ENCODE measurements at places on chromosomes 7 and 10. TPM values are rescaled to one million over a fixed set of nuclear protein-coding genes. Genes with fewer than 3 reads are reported as not detected.

Gene PNLIP
- total RNA-seq = 11.4 TPM

GRCh38 chr7:72325561-72325960, 86.6 kb downstream of the CALN1 start:
- no peak for DNase-seq

Gene CDK1
- 3.5 TPM for total RNA-seq

GRCh38 chr7:49294611-49295010, 370.3 kb downstream of the CDC14C start:
- DNase-seq = no peak

GRCh38 chr10:79416578-79417255, 28.7 kb downstream of the ZCCHC24 start:
- DNase-seq = no peak

GRCh38 chr7:26860361-26860760, 4.0 kb downstream of the SKAP2 start:
- DNase-seq = no peak

DNA sequence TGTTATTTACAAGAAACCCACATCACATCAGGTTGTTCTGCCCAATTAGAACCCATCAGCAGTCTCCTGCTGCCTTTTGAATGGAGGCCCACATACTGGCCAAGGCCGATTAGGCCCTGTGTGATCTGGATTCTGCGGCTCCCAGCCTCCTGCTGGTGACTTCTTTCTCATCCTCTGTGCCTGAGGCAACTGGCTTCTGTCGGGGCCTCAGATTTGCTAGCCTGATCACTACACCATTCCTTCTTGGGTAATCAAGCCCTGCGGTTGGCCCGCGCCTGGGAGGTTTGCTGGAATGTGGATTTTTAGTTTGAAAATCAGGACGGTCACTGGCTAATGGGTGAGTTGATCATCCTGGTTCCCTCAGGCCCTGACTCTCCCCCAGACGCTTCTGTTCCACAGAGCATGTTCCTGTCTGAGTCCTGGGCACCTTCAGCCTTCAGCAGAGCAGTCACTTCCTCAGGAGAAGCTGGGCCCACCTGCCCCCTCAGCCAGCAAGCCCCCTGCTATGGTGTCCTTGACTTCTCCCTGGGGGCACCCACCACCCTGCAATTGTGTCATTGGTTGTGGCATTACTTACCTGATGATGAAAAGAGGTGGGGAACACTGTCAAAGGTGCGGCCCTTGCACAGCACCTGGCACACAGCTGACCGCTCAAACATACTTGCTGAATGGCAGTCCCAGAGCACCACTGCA, 207.6 kb downstream of the PHTF2 start:
- no peak for DNase-seq

- no peak for DNase-seq
Observed at GRCh38 chr7:25926451-25926850, 225.5 kb upstream of the NFE2L3 start.

GRCh38 chr7:45563941-45564461, 10.2 kb upstream of the ADCY1 start:
- DNase-seq = no peak

DNA sequence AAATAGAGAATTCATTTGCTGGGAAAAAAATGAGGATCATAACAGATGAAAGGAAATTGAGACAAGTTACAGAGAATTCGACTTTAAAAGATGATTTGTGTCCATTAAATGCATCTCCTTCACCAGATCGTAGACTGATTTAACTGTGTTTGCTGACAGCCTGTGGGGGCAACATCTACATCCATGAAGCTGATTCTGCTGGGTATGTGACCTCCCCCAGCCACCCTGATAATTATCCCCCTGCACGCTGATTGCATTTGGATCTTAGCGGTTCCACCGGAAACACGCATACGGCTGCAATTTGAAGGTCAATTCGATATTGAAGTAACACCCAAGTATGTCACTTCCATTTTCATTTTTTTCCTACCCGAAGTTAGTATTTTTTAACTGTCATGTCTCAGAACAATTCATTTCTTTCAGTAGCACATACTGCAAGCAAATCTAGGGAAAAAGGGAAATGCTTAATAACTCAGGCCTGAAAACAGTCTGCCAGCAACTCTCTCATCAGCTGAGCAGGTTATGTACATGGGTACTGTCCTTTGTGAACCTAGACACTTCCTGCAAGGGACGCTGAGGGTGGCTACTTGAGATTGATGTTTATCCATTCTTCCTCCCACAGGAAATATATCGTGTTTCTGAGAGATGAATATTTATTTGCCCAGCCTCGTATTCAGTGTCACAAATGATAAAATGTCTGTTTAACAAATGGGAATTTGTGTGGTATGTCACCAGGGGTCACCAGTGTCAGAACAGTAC, 134.9 kb downstream of the ZNF22 start:
- no peak for DNase-seq

DNA sequence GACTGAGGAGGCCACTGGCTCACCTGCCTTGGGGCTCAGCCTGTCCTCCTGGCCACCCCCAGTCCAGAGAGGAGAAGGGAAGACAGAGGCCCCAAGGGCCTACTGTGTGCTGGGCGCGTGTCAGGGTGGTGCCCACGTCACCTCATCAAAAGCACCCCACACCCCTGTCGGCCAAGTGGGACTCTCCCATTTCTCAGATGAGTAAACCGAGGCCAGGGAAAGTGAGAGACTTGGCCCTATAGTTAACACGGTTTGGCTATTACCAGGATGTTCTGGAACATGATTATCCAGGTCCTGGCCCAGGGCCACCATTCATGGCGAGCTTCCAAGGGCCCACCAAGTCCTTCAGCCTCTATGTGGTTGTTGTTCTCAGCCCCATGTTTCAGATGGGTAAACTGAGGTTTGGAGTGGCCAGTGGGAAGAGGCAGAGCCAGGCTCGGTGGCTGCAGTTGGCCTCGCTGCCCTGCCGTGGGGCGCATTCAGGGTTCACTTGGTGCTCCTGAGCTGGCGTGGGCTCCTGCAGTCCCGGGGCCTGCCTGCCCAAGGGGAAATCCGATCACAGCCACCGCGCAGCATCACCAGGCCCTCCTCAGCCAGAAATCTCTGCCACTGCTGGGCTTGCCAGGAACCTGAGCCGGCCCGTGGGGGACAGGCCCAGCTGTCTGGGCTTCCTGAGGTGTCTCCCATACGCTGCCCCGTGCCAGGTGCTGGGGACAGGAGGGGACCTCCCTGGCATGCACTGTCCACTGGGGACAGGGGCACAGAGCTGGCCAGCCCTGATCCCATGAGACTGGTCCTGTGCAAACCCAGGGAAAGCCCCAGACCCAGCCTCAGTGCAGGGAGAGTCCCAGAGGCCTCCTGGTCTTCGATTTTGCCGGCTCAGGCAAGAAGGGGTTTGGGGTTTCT, 117.7 kb upstream of the TNRC18 start:
- DNase-seq = no peak

Gene AOAH
- total RNA-seq = 7.7 TPM

GRCh38 chr7:155017834-155018233, 14.9 kb upstream of the PAXIP1 start:
- DNase-seq = no peak

GRCh38 chr7:223861-224260, 31.5 kb downstream of the FAM20C start:
- no peak for DNase-seq

Gene GRB10
- 50.2 TPM for total RNA-seq

GRCh38 chr10:324593-324992, 189.3 kb downstream of the ZMYND11 start:
- DNase-seq = no peak

DNA sequence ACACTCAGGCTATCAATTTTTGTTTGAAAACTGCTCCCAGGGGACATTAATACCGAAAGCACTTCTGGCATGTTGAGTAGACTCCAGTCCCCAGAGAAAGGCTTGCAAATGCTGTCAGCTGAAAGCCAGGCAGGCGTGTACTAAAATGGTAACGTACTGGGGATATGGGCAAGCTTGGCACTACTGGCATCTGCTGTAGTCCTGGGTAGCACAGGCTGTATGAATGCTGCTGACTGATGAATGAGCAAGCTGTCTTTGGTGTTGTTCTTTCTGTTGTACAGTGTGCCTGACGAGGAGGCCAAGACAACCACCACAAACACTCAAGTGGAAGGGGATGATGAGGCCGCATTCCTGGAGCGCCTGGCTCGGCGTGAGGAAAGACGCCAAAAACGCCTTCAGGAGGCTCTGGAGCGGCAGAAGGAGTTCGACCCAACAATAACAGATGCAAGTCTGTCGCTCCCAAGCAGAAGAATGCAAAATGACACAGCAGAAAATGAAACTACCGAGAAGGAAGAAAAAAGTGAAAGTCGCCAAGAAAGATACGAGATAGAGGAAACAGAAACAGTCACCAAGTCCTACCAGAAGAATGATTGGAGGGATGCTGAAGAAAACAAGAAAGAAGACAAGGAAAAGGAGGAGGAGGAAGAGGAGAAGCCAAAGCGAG, 53.5 kb upstream of the AGBL3 start:
- no peak for DNase-seq
